ENCODE measurements at places on chromosomes 16 and 17.

DNA sequence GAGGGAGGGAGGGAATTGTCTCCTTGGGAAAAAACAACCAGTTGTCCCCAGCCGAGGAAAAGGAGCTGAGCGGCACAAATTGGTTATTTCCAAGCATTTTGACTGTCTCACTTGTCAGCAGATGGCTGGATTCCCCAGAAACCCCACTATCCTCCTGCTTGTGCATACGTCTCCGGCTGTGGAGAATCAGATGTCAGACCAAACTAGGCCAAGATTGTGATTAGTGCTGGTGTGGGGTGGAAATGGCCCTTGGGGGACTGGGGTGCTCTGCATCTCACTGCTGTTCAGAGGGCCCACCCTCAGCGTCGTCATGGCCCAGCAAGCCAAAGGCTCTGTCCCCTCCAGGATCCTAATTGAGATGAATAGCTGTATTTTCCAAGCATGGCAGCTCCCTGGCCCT lies 131.7 kb upstream of the HSBP1 start:
- no peak for DNase-seq

DNA sequence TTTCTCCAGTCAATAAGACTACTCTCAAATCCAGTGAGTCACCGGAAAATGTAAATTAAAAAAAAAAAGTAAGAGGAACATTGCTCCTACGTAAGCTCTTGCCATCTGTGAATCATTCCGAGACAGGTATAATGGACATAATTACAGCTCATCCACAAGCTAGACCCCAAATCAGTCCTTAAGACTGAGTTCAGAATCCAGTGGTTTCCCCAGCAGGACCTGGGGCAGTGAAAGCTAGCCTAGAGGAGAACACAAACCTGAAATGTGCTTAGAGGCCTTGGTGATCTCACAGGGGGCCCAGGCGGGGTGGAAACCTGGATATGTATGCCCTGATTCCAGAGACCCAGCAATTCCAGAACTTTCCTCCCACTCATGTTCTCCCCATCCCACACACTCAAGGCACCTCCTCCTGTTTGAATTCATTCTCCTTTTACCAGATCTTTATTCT lies 132.0 kb downstream of the COPRS start:
- DNase-seq, result no peak

- DNase-seq, result no peak
These were observed 105.4 kb downstream of the ZNF423 start for GRCh38 chr16:49750341-49751000.

DNA sequence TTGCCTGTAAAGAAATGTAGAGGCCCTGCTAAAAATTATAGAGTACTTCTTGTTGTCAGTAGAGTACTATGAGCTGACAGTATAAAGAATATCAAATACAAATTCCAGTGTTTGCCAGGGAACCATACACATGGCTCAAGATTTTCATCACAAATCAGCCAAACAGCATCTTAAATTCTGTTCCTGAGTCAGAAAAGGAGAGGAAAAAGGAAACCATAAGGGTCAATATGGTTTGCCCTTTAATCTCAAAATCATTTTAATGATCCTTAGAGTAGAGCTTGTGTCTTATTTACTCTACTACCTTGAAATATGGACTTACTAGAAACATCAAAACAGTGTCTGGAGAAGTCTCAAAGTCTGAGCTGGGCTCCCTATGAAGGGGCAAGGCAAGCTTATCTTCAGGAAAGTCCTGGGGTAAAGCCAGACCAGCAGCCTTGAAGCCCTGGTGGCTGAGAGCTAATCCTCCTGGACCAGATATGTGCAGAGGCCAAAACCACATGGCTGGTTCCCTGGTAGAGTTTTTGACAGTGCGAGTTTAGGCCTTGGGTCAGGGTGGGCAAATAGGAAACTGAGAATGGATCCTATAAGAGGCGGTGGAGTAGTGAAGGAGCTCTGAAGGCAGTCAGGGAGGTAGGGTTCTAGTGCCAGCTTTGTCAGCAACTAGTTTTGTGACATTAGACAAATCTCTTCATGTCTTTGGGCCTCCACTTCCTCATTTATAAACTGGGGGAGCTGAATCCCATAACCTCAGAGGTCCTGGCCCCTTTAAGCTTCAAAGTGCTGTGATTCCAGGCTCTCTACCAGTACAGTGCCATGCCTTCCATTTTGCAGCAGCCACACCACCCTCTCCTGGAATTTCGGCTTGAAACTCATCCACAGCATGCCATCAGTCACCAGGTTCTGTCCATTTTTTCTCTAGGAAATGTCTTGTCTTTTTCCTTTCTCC lies 38.9 kb downstream of the MRTFB start:
- DNase-seq, result no peak

- peak; percentile 10 for DNase-seq
These were observed 9.4 kb downstream of the C16orf89 start for GRCh38 chr16:5056352-5056751.

DNA sequence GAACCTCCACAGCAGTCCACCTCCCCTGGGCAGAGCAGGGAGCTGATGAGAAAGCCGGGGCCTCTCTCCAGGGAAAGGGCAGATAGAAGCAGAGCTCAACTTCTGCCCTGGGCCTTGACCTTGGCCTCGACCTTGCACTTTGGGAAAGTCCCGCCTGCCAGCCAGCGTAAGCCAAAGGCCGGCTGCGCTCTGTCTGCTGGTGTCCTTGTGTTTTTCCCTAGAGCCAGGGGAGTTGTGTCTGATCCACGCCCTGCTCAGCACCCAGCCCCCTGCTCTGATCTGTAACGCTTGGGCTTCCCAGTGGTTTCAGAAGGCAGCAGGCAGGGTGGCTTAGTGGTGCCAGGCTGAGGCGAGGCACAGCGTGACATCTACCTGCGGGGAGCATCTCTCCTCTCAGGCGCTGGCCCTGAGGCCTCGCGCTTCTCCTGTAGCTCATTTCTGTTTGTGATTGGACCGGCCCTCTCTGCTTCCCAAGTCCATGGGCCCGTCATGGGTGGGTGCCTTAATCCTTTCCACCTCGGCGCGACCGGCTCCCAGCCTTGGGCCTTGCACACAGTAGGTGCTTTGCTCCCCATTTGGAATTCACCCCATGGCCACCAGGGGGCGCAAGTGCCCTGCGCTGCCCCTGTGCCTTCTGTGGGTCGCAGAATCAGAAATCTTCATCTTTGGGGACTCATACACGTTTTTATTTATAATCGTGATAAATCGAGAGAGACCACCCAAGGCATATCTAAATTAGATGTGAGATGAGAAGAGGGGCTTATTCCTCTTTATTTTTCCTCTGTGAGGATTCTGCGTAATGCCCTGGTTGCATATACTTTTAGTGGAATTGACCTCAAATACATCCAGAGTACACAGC lies 24.2 kb downstream of the SGSH start:
- peak; percentile 39 for DNase-seq

GRCh38 chr16:19281246-19281645 lies 4.3 kb upstream of the CLEC19A start:
- DNase-seq, result no peak

DNA sequence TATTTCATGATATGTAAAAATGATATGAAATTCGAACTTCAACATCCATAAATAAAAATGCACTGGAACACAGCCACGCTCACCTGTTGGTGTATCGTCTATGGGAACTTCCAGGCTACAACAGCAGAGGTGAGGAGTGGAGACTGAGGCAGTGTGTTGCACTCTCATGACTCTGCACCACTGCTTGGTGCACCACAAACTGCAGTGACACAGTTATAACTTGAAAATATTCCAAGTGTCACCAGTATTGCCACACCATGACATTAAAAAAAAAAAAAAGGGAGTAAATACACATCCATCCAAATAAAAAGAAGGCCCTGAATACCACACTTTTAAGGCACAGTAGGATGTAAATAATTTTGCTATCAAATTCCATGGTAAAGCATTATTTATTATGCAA lies 34.4 kb downstream of the GNA13 start:
- no peak for DNase-seq

- no peak for DNase-seq
These were observed 52.4 kb downstream of the CYTH1 start for GRCh38 chr17:78729641-78730040.

- DNase-seq, result peak; percentile 13
These were observed 51.8 kb downstream of the SMPD3 start for GRCh38 chr16:68396481-68396880.

DNA sequence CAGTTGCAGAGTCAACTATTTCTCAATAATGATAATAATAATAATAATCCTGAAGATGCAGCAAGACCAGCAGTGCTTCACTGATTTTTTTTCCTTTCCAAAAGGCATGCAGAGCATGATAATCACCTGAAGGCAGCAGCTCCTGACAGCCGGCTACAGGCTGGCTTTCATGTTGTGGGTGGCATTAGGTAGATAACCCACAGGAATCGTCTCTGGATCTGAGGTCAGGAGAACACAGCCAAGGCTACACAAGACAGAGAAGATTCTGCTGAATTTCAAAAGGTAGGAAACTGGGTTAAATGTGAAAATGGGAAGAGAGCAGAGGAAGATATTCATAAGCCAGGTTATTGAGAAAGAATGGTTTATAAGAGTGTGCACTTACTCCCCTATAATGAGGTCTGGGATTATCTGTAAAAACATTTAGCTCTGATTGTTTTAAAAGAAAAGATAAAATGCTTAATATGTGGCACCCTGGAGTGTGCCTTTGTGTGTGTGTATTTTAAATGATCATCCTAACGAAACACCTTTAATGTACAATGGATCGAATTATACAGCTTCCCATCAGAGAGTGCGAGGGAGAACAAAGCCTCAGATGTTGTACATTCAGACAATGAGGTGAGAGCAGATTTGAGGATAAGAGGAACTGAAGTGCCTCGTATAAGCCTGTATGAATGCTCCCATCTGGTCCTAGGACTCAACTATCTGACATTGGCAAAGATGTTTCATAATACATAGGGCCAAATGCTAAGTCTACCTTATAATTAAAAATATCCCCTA lies 273.1 kb downstream of the PHKB start:
- no peak for DNase-seq

DNA sequence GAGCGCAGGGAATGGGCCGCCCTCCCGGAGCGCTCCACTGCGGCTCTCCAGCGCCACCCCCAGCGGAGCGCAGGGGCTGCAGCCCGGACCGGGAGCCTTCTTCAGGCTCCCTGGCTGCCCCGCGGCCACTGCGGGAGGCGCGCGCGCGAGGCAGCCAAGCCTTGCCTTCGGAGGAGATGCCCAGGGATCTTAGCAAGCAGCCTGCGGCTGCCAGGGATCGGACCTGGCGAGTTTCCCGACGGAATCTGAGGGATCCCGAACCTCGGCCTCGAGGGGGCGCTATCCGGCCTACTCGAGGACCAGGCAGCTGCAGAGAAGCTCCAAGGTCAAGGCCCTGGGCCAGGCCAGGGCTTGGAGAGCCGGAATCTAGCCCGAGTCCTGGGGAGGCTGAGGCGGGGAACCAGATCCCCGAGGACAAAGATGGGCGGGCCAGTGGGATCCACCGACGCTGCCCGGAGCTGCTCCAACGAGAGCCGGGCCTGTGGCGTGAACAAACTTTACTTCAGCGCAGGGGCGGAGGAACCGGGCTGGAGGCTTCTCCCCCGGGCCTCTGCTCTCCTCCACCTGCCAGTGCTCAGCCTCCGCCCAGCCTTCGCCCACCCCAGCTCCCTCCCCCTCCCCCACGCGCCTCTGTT lies at the start of gene IRX6:
IRX6 (plus strand) TSS at position 567 of the 635 bp plus-strand sequence. CDS start 889 bp downstream, outside the sequence.
- no peak for DNase-seq

DNA sequence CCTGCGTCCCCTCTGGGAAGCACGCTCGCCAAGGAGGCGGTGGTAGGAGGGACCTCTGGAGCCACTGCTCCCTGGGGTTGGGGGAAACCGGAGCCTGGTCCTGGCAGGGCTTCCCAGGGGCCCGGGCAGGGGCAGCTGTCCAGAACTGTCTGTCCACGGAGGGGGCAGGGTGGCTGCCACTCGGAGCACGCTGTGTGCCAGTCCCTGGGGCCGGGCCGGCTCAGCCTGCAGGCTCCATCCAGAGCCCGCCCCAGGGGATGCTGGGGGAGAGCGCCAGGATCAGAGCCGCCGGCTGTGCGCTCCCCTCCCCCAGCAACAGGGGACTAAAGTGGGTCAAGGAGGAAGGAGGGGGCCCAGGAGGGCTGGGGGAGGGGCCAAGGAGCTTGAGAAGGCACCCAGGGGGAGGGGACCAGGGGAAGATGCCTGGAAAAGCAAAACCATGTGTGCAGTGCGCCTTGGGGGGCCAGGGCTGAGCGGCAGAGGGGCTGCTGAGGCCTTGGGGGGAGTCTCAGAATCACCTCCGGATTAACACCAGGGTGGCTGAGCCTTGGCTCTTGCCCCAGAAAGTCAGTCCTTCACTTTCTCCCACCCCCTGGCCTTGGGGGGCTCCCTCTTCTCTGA lies 21.3 kb downstream of the ZNF423 start:
- DNase-seq, result no peak

DNA sequence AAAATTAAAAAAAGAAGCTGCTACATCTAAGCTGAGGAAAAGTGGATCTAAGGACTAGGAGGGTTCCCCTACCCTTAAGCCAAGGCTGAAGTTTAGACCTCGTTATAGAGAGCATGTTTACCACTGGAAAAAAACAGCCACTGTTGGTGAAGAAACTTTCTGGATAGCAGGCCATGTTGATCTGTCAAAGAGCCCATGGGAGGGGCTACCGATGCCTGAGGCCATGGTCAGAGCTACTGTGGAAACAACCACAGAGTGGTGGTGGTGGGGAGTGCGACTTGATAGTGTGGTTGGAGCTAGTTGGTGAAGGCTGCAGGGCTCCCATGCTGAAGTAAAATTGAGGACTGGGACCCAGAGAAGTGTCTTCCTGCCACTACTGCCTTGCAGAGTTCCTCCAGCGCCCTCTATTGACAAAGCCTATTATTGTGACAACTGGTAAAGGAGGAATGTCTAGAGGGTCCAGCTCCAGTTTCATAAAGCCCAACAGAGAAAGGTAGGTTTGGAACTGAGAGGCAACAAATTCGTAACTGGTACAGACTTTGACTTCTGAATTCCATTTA lies 12.7 kb upstream of the FAM20A start:
- DNase-seq, result no peak

GRCh38 chr17:31310260-31310659 lies 3.6 kb downstream of the EVI2B start:
- peak; percentile 35 for DNase-seq

DNA sequence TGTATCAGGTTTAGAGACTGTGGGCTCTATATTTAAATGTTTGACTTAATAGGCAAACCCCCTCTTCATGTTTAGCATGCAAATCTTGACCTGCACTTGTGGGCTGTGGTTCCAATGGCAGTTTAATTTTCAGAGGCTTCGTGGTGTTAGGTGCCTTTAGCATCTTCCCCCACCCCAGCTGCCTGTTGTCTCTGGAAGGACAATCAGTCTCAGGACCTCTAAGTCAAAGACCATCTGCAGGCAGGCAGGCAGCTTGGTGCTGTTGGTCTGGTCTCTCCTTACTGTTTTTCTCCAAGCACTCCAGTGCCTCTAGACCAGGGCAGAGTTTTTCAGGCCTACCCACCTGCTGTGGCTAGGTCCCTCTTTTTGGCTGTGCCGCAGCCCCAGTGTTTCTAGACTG lies 990.4 kb downstream of the CDH11 start:
- no peak for DNase-seq
